ENCODE measurements at places on chromosomes 12 and 14.

DNA sequence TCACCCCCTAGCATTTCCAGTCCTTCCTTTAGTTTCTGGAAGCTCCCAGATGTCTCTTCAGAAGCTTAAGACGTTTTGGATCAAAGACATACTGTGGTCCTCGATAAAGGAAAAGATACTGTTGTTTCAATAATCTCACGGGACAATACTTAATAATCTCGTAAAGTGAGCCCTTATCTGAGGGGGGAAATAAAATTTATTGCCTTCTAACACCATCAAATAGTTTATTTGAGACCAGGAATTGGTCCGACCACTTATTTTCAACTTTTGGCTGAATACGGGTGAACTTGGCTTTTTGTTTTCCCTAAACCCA lies 640 bp upstream of the G2E3 start:
- DNase-seq = no peak

- no peak for DNase-seq
These were observed 159.8 kb downstream of the TGFB3 start for GRCh38 chr14:75821831-75822521.

GRCh38 chr12:29901585-29901984 lies 117.8 kb upstream of the TMTC1 start:
- no peak for DNase-seq

DNA sequence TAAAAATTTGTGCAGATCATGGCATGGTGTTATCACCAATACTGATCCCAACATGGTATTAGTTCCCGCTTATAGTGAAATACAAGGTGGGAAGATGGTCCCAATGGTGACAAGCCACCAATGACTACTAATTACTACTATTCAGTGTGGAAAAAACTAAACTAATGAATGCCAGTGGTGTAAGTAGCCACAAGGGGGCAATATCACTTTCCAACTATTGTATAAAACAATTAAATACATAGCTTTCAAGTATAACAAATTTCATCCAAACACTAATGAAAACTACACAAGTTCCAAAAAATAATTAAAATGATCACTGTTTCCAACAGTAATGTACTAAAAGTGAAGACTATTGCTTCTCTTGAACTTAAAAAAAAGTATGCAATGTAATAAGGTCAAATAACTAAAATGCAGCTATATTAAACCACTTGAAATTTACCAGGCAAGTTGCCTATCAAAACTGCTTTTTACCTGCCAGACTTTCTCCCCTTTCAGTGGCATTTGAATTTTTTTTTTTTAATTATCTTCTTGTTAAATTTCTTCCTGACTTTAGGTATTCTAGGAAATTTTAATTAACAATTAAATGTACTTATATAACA lies 58.0 kb downstream of the PAPLN start:
- DNase-seq = no peak

DNA sequence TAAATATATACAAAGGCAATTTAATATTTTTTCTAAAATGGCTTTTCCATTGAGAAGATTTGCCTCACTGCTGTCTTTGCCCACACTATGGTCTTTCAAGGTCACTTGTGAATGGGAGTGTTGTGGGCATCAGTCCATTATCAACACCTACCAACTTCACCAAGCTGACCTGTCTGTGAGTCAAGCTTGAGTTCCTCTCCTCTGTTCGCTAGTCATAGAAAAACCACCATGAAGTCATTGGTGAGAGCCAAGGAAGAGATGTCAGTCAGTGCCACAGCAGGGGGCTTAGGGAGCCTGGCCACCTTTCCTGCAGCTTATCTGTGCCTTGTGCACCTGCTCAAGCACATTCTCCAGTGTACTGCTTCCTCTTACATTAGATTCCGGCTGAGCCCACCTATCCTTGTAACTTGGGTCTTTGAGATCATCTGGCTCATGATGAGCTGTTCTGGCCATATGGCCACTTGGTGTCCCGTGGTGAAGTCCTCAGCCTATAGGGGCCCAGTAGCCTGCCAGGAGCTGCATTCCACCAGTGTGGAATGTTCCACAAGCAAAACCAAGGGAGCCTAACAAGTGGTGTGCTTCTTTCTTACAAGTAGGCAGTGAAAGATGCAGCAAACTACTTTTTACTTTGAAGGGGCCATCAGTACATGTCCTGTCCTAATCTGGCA lies 80.8 kb upstream of the C12orf71 start:
- DNase-seq = no peak

GRCh38 chr14:61651355-61651754 lies 44.0 kb upstream of the HIF1A start:
- DNase-seq = no peak

GRCh38 chr12:62866451-62867082 lies 68.4 kb downstream of the PPM1H start:
- no peak for DNase-seq

GRCh38 chr12:70329728-70330127 lies 36.4 kb upstream of the KCNMB4 start:
- no peak for DNase-seq

- no peak for DNase-seq
These were observed 96.0 kb downstream of the SRGAP1 start for GRCh38 chr12:63940310-63941005.

DNA sequence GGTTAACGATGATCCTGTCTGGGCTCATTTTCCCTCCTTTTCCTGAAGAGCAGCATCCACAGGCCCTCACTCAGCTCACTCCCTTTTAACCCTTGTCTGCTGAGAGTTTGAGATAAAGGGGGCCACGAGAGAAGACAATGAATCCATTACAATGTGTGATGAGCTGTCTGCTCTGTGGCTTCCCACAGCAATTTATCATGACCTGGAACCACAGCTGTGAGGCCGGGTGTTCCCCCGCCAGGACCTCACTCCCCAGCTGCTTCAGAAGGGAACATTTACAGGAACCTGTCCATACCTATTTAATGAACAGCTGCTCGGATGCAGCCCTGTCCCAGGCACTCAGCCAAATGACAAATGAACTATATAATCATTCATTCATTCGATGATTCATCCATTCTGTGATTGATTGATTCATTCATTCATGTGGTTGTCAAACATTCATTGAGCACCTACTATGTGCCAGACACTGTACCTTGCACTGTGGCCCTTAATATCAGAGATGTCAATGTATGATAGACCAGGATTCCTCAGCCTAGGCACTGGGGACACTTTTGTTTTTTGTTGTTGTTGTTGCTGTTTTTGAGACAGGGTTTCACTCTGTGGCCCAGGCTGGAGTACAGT lies 18.5 kb upstream of the P2RX7 start:
- DNase-seq = no peak

GRCh38 chr12:39627914-39628313 lies 8.3 kb upstream of the ABCD2 start:
- DNase-seq = no peak

GRCh38 chr12:70609739-70610491 lies 27.3 kb downstream of the PTPRB start:
- DNase-seq = no peak

GRCh38 chr14:89137526-89138163 lies 279.4 kb downstream of the FOXN3 start:
- DNase-seq = peak; percentile 2

GRCh38 chr12:41344776-41345470 lies 156.8 kb downstream of the PDZRN4 start:
- no peak for DNase-seq

- DNase-seq = no peak
These were observed 51.8 kb downstream of the TRAF3 start for GRCh38 chr14:102829016-102829548.

- DNase-seq = no peak
These were observed 34.6 kb downstream of the SLC6A12 start for GRCh38 chr12:179131-179884.

DNA sequence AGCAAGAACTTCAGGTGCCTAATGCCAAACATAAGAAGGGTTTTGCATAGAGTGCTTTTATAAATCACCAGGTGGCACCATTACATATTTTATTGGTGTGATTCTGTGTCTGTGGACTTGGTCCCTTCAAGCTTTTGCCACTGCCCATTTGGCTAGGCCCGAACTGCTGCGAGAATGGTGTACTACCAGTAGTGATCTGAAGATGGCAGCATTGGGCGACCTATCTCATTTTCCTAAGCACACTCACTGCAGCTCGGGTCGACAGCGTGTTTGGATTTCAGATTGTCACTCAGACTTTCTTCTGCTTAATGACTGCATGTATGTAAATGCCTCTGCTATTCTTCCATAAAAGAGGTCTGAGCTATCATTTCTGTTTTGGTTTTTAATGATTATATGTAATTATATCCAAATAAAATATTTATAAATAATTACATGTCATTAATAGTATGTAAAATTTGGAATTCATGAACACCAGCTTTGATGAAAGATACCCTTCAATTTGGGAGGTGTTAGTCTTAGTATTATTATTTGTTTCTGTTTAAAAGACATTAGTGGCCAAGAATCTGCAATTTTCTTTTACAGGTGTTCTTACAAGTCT lies 78.5 kb downstream of the TPH2 start:
- no peak for DNase-seq

- DNase-seq = no peak
These were observed 20.1 kb upstream of the TMED10 start for GRCh38 chr14:75196468-75196867.

- no peak for DNase-seq
These were observed 602.7 kb upstream of the FLRT2 start for GRCh38 chr14:84927096-84927827.

DNA sequence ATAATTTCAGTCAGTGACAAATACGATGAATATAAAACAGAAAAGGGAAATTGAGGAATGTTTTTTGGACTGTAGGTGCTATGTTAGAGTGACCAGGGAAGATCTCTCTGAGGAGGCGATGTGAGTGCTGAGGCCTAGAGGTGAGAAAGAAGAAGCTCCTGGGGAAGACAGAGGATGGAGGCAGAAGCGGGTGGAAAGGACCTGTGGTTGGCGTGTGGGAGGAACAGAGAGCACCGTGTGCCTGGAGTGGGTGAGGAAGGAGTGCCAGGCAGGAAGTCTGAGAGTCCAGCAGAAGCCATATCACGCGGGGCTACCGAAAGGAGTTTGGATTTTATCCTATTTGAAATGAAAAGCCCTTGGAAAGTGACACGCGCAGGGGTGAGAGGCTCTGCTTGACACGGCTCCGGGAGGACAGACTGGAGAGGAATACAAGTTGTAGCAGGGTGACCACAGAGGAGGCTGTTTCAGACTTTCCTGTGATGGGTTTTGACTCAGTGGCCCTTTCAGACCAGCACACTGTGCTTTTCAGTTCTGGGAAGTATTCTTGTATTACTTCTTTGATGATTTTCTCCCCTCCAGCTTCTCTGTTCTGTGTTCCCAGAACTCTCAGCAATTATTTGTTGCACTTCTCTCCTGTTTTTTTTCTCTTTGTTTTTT lies 96.9 kb downstream of the VRK1 start:
- DNase-seq = no peak

All from esophagus squamous epithelium (tissue), 5 donors.